Cardiac muscle cell (in vitro differentiated cells and primary cell): ENCODE measurements at places on chromosomes 5 and 9. TPM values are rescaled to one million over a fixed set of nuclear protein-coding genes. Genes with fewer than 3 reads are reported as not detected.

DNA sequence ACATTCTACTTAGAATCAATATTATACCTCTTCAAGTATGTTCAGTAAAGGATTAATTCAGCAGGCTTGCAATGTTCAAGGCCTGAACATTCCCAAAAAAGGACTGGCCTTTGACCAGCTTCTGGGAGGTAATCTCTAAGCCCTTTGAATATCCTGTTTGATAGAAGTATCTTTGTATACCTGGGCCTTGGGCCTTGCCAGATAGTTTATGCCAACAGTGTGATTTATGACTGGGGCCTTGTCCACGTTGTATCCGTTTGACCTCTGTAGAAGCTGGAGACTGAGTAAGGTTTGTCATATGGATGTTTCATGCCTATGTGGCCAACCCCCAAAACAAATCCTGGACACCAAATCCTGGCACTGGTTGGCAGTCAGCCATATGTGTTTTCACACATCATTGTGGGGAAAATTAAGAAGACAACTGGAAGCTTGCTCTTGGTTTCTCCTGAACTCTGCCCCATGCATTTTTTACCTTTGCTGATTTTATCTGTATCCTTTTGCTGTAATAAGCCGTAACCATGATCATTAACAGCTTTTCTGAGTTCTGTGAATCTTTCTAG lies 92.1 kb downstream of the RMI1 start:
- no peak for DNase-seq

DNA sequence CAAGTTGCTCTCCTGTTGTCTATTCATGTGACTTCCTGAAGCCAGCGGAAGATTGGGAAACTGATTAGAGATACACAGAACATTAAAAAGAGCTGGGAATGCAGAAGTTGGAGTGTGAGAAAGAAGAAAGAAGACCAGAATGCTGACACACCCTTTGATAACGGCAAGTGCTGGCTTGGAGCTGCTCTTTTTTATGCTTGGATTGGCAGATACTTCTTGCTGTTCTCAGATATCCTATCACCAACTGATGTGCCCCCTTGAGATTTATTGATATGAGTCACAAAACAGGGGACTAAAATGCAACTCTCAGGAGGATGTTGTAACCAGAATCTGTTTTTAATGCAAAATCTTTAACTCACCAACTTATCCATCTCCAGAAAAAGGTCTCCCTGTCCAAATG lies 56.0 kb upstream of the ASTN2 start:
- no peak for DNase-seq

GRCh38 chr9:93645149-93645889 lies 68.9 kb downstream of the PHF2 start:
- no peak for DNase-seq

DNA sequence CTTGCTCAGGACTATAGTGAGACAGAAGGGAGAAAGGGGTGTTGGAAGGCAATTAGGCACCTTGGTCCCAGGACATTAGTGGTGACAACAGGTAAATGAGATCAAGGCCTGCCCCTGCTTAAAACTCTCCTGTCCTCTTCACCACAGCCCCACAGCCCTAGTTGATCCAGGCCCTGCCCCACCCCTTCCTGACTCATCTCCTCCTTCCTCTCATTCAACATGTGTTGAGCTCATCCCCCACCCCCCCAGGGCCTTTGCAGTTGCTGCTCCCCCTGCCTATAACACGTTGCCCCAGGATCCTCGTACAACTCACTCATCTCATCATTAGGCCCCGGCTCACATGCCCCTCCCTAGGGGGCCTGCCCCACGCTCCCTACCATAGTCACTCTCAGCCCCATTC lies 66.8 kb downstream of the TSPAN17 start:
- DNase-seq = no peak

GRCh38 chr5:125295405-125295872 lies 549.0 kb upstream of the ZNF608 start:
- no peak for DNase-seq

DNA sequence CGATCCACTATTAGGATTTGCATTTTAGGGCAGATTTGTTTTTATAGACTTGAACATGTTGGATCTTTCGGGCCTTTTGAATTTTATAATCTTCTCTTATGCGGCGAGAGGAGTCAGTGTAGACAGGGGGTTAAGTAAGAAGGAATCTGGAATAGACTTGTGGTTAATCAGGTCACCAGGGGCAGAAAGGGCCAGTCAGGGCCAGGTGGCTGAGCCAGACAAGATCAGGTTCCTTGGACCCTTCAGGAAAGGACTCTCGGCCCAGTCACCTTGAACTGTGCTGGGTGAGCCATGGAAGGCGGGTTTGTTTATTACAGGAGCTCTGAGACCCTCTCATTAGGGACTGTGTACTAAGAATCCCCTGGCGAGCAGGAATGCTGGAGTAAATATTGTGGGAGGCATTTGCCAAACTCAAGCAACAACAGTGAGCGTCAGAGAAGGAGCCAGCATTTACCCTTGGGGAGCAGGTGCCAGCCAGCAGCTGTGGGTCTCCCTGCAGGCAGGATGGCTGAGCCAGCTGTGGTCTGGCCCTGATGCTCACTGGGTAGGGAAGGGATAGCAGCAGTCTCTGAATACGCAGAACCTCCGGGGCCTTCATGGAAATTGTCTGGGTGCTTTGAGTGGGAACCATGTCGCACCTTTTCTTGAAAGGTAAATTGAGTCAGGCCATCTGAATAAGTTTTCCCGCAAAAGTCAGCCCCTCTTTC lies 79.2 kb downstream of the UBE2QL1 start:
- DNase-seq = no peak

GRCh38 chr9:33623658-33624586 lies 99.9 kb downstream of the ANKRD18B start:
- peak; percentile 79 for DNase-seq

GRCh38 chr5:118043531-118043930 lies 944.8 kb downstream of the DTWD2 start:
- DNase-seq = peak; percentile 0

DNA sequence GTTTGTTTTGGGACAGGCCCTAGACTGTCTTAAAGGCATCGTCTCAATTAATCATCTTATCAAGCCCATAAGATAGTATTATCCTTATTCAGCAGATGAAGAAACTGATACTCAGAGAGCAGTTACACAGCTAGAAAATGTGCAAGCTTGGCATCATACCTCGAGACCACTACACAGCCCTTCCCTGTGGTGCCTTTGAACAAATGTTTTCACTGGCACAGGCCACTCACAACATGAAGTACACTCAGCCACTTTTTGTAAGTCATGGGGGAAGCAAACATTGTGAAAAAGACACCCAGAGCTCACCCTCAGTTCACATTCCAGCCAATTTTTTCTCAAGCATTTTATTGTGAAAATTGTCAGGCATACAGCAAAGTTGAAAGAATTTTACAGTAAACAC lies 122.5 kb downstream of the WDR41 start:
- DNase-seq = no peak

GRCh38 chr9:72635197-72635596 lies 113.8 kb downstream of the TMC1 start:
- no peak for DNase-seq

RPL37 gene
- total RNA-seq = 115 and 181 TPM in 2 replicates

MARCHF3 gene
- 5.2 and 11.4 TPM in 2 replicates for total RNA-seq
